ENCODE measurements at places on chromosomes 2 and 18. TPM values are rescaled to one million over a fixed set of nuclear protein-coding genes. Genes with fewer than 3 reads are reported as not detected.

The ANKRD53 gene
- polyA plus RNA-seq: 2.1 TPM

The CCDC121 gene
- polyA plus RNA-seq: 4.2 TPM

The ATOH8 gene
- polyA plus RNA-seq: 18.6 TPM

The NTSR2 gene
- not detected for polyA plus RNA-seq

The HOXD12 gene
- not detected for polyA plus RNA-seq
